ENCODE measurements at places on chromosomes 5 and 9.
A peak's percentile ranks its signal among the peaks of the same experiment; 100 is the strongest.

DNA sequence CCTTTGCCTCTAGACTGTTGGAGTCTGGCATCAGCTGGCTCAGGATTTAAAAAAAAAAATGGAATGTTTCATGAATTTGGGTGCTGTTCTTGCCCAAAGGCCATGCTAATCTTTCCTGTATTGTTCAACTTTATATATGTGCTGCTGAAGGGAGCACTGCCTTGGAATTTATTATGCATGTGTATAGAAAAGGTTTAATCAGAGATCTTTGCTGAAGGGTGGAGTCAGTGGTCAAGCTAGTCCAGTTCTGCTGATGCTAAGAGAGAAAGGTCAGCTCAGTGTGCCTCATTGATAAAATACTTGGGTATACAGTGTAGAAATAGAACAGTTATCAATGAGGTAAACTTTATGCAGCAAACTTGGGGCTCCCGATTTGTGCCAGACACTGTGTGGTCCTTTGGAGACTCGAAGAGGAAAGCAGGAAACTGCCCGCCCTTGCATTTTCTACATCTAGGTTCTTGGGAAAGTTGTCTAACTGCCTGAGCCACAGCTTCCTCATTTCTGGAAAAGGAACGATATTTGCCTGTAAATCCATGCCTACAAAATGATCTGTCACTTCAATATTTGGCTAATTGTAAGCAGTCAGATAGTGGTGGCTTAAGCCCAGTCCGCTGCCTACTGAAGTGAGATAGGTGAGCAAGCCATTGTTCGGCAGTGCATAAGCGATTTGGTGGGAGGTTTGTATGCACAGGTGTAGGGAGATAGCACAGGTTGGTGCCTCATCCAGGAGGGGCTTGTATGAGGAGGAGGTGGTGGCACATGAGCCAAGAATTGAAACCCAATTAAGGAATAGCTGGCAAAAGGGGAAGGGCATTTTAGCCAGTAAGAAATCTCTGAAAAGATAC lies 29.2 kb upstream of the GTF2H2C start:
- no peak overlapping the region for H3K27ac ChIP-seq
- H3K4me1 ChIP-seq, result no peaks in the 10 kb centered on the region
- H3K36me3 ChIP-seq, result no peaks in the 10 kb centered on the region
- H3K27me3 ChIP-seq, result no peaks in the 10 kb centered on the region

- H3K4me1 ChIP-seq, result no peaks in the 10 kb centered on the region
- no peak overlapping the region for H3K4me3 ChIP-seq
- H3K27me3 ChIP-seq, result no peaks in the 10 kb centered on the region
- H3K27ac ChIP-seq, result no peak overlapping the region
These were observed 27.1 kb upstream of the SEMA4D start for GRCh38 chr9:89524963-89525362.

- no peak overlapping the region for H3K4me3 ChIP-seq
- peaks cover 22% of the 10 kb centered on the region for H3K4me1 ChIP-seq
- DNase-seq, result no peak
- no peak overlapping the region for H3K27ac ChIP-seq
- H3K27me3 ChIP-seq, result no peaks in the 10 kb centered on the region
- H3K36me3 ChIP-seq, result no peaks in the 10 kb centered on the region
These were observed 1.4 kb upstream of the ADAMTSL2 start for GRCh38 chr9:133532937-133533668.

- peaks cover 12% of the 10 kb centered on the region for H3K27me3 ChIP-seq
- H3K27ac ChIP-seq, result no peak overlapping the region
- DNase-seq, result no peak
- no peaks in the 10 kb centered on the region for H3K36me3 ChIP-seq
These were observed 3.0 kb downstream of the STC2 start for GRCh38 chr5:173325091-173325698.

GRCh38 chr9:136372561-136373299 lies 739 bp downstream of the CARD9 start:
- H3K27me3 ChIP-seq, result no peaks in the 10 kb centered on the region
- H3K36me3 ChIP-seq, result no peaks in the 10 kb centered on the region
- H3K4me3 ChIP-seq, result peak overlapping the region; percentile 58
- no peak overlapping the region for H3K27ac ChIP-seq

GRCh38 chr9:114972510-114973136 lies 42.2 kb upstream of the TNFSF8 start:
- no peaks in the 10 kb centered on the region for H3K36me3 ChIP-seq
- no peak overlapping the region for H3K4me3 ChIP-seq
- H3K27ac ChIP-seq, result no peak overlapping the region
- DNase-seq, result no peak

DNA sequence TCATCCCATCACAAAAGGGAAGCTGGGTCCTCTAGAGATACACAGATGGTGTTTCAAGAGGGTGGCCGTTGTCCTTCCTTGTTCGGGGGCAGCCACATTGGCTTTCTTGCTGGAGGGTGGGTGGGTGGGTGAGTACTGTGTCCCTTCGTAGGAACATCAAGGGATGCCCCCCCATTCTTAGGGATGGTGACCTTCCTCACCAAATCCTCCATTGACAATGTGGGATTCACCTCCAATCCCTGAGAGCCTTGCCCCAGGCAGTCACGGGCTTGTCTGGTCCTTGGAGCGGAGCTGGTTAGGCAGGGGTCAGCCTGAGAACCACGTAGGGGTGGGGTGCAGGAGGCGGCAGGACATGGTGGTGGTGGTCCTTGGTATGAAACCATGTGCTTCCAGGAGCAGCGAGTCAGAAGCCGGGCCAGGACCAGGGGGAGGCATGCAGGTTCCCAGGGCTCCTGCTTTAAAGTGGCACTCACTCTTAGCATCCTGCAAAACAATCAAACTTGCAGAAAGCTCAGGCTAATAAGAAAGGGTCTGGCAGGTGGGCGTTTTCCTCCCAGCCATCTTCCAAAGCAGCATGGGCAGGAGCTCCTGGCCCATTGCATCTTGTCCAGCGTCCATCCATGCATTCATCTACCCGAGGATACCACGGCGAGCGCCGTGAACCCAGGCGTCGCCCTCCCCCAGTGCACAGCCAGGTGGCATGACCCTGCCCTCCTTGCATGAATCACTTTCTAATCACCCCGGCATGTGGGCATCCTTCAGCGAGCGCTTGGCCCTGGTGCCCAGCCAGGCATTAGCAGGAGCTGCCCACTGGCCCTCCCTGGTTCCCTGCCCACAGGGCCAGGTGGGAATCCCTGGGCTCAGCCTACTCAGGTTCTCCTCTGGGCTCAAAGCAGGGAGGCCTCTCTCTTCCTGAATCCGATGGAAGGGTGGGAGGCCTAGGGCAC lies 76.4 kb downstream of the NTNG2 start:
- no peak for DNase-seq
- H3K4me1 ChIP-seq, result peaks cover 16% of the 10 kb centered on the region
- H3K36me3 ChIP-seq, result no peaks in the 10 kb centered on the region
- no peak overlapping the region for H3K4me3 ChIP-seq

DNA sequence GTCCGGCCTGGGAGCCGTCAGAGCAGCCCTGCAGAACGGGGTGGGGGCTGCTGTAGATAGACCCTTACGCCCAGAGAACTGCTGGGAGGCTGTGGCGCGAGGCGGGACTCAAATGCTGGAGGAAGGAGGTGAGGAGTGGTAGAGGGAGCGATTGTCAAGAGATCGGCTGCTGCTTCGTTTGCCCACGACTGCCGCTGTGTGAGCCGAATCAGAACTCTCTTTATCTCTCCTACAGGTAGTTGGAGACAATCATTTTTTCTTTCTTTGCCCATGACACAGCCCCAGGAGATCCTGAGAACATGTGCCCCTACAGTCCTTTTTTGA lies 456 bp downstream of the ZNF79 start:
- peak overlapping the region; percentile 94 for H3K27ac ChIP-seq
- DNase-seq, result no peak
- peak overlapping the region; percentile 93 for H3K4me3 ChIP-seq
- H3K4me1 ChIP-seq, result peaks cover 31% of the 10 kb centered on the region
- H3K27me3 ChIP-seq, result no peaks in the 10 kb centered on the region

- no peak overlapping the region for H3K4me3 ChIP-seq
- no peaks in the 10 kb centered on the region for H3K36me3 ChIP-seq
- H3K27me3 ChIP-seq, result no peaks in the 10 kb centered on the region
These were observed 45.2 kb downstream of the RNF130 start for GRCh38 chr5:180026320-180026719.

- peaks cover 13% of the 10 kb centered on the region for H3K4me1 ChIP-seq
- H3K36me3 ChIP-seq, result no peaks in the 10 kb centered on the region
- no peak overlapping the region for H3K27ac ChIP-seq
- DNase-seq, result no peak
- no peaks in the 10 kb centered on the region for H3K27me3 ChIP-seq
- no peak overlapping the region for H3K4me3 ChIP-seq
These were observed 2.0 kb upstream of the CAVIN4 start for GRCh38 chr9:100575765-100576386.

- no peaks in the 10 kb centered on the region for H3K27me3 ChIP-seq
- DNase-seq, result no peak
- H3K4me1 ChIP-seq, result no peaks in the 10 kb centered on the region
- no peak overlapping the region for H3K4me3 ChIP-seq
These were observed 197.8 kb downstream of the DMAC1 start for GRCh38 chr9:7601739-7602138.

GRCh38 chr5:115375893-115376292 lies 79.4 kb upstream of the CCDC112 start:
- H3K4me1 ChIP-seq, result no peaks in the 10 kb centered on the region
- no peaks in the 10 kb centered on the region for H3K36me3 ChIP-seq
- H3K27ac ChIP-seq, result no peak overlapping the region
- H3K4me3 ChIP-seq, result no peak overlapping the region
- no peaks in the 10 kb centered on the region for H3K27me3 ChIP-seq

- DNase-seq, result no peak
- no peaks in the 10 kb centered on the region for H3K36me3 ChIP-seq
- H3K4me1 ChIP-seq, result peaks cover 34% of the 10 kb centered on the region
- H3K27me3 ChIP-seq, result no peaks in the 10 kb centered on the region
These were observed 108.7 kb downstream of the MUSK start for GRCh38 chr9:110777196-110777875.

- H3K36me3 ChIP-seq, result no peaks in the 10 kb centered on the region
- DNase-seq, result no peak
- no peaks in the 10 kb centered on the region for H3K4me1 ChIP-seq
- no peak overlapping the region for H3K4me3 ChIP-seq
These were observed 203.6 kb downstream of the ELAVL2 start for GRCh38 chr9:23622396-23622795.

DNA sequence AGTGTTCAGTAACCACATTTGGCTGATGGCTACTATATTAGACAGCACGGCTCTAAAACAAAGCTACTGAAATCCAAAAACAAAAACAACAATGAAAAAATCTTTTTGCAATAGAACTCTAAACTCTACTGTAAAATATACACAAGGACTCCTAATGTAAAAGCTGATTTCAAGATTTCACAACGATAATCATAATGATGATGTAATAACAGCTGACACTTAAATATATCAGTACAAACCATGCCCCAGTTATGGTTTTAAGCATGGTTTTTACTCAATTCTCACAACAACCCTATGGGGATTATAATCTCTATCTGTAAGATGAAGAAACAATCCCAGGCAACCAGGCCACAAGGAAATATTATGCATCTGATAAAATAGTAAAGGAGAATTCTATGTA lies 3.3 kb downstream of the ZNF300 start:
- H3K4me1 ChIP-seq, result no peaks in the 10 kb centered on the region
- DNase-seq, result no peak

- H3K4me3 ChIP-seq, result no peak overlapping the region
- H3K27me3 ChIP-seq, result no peaks in the 10 kb centered on the region
- DNase-seq, result no peak
- no peaks in the 10 kb centered on the region for H3K36me3 ChIP-seq
- no peak overlapping the region for H3K27ac ChIP-seq
- peaks cover 10% of the 10 kb centered on the region for H3K4me1 ChIP-seq
These were observed 22.2 kb downstream of the KLF4 start for GRCh38 chr9:107467416-107467815.

DNA sequence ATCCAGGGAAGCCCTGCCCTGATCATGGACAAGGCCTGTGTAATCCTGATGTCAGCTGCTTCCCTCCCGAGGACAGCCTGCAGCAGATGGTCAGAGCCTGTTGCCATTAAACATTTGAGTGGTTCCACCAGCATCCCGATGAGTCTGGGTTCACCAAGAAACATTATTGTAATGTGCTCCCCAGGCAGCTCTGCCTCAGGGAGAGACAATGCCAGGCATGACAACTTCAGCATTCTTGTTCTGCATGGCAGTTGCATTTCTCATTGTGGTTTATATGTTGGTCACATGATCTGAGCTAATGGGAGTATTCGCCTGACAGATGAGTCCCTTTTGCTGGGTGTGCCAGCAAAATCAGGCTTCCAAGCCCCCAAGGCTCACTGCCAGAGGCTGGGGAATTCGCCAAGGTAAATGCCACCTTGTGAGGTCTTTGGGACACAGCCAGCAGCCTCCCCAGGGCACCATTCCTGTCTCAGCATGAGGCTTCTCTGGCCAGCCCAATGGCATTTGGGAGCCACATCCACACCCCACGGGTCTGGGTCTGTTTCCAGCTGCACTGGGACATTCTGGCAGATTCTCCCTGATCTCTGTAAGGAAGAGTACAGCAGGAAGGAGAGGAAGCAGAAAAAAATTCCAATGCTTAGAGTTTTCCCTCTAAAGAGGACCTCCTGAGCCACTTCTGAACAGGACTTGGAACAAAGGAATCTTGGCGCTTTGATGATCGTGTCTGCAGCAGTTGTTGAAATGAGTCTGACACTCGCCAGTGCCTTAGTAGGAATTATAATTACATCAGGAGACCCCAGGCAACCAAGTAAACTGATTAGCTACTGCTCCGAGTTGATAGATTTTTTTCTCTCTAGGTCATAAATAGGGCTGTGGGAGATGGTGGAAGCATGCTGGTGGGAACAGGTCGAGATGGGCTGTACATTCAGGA lies 18.7 kb downstream of the KCNIP1 start:
- H3K36me3 ChIP-seq, result no peaks in the 10 kb centered on the region
- DNase-seq, result no peak
- no peak overlapping the region for H3K27ac ChIP-seq
- H3K4me3 ChIP-seq, result no peak overlapping the region
- no peaks in the 10 kb centered on the region for H3K27me3 ChIP-seq

DNA sequence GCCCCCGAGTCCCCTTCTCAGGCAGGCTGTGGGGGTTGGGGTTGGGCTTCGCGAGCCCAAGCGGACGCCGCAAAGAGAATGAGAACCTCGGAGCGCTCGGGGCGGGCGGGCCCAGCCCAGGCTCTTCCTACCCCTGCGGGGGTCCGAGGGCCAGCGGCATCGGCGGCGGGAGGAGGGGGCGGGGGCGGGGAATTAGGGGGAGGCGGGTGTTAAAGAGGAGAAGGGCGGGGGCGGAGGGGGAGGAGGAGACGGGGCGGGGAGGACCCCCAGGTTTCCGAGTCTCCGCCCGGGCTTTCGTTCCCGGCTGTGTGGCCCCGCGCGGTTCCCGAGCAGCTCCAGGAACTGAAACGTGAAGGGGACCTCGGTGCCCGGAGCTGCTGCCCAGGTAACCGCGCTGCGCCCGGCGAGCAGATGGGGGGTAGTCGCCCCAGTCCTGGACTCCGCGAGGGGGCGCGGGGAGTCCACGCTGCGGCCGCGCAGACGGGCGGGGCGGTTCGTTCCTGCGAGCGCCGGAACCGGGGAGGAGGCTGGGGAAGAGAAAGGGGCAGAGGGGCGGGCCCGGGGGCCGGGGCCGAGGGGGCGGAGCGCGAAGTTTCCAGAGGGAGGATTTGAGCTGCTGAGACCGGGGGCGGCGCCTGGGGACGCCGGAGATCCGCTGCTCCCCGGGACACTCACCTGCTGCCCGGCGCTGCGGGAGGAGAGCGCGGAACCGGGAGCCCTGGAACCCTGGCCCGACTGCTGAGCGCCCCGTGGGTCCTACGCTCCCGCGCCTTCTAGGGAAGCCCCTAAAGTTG lies 38.4 kb upstream of the PLEKHG4B start:
- H3K27ac ChIP-seq, result no peak overlapping the region
- peak overlapping the region; percentile 73 for H3K4me3 ChIP-seq
- no peak for DNase-seq
- H3K27me3 ChIP-seq, result no peaks in the 10 kb centered on the region

All from thoracic aorta (tissue), 2 donors.